Upper lobe of right lung (tissue), 1 donor: ENCODE measurements at places on chromosomes 5 and 9.

- no peak overlapping the region for H3K4me3 ChIP-seq
- DNase-seq = no peak
- no peaks in the 10 kb centered on the region for H3K27me3 ChIP-seq
- H3K4me1 ChIP-seq = peaks cover 2% of the 10 kb centered on the region
Observed at GRCh38 chr5:15717001-15717400, 217.0 kb downstream of the FBXL7 start.

- H3K4me1 ChIP-seq = no peaks in the 10 kb centered on the region
- H3K27ac ChIP-seq = no peak overlapping the region
- H3K36me3 ChIP-seq = no peaks in the 10 kb centered on the region
- no peaks in the 10 kb centered on the region for H3K27me3 ChIP-seq
- H3K4me3 ChIP-seq = no peak overlapping the region
- DNase-seq = no peak
Observed at GRCh38 chr5:69034898-69035297, 58.9 kb upstream of the SLC30A5 start.

- H3K4me1 ChIP-seq = no peaks in the 10 kb centered on the region
- H3K27ac ChIP-seq = no peak overlapping the region
- no peaks in the 10 kb centered on the region for H3K36me3 ChIP-seq
- no peak overlapping the region for H3K4me3 ChIP-seq
- no peak for DNase-seq
Observed at GRCh38 chr5:106894964-106895363, 775.8 kb downstream of the EFNA5 start.

DNA sequence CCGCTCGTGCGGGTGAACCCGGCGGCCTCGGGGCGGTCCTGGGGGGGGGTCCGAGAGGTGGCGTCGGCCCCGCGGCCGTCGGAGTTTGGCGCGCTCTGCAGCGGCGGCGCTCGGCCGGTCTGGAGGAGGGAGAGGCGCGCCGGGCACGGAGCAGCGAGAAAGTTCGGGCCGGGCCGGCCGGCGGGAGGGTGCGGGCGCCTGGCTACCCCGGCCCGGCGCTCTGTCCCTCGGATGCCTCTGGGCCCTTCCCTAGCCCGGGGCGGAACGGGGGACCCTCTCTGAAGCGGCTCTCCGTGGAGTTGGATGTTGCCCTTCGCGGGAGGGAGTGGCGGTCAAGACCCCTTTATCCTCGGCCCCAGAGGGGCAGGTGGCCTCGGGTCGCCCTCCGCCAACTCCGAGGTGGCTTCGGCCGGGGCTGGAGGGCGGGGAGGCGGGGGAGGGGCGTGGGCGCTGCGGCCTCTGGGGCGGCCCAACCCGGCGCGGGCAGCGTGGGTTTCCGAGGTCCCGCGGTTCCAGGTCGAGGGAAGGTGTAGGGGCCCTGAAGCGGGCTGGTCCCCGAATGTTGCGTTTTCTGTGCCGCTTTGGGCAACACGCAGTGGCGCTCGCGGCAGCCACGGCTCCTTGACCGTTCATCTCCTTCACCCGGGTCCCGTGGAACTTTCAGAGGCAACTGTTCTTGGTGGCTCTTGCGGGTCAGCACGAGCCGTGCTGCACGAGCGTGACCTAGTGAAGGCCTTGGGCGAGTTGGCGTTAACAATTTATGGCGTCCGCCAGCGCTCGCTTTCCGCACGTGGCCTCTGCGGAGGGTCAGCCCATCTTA is 290.5 kb downstream of the DOCK8 start:
- H3K4me1 ChIP-seq = peaks cover 20% of the 10 kb centered on the region
- H3K27ac ChIP-seq = peak overlapping the region; percentile 74
- H3K27me3 ChIP-seq = no peaks in the 10 kb centered on the region
- peak overlapping the region; percentile 74 for H3K4me3 ChIP-seq
- DNase-seq = peak; percentile 71
- H3K36me3 ChIP-seq = no peaks in the 10 kb centered on the region

DNA sequence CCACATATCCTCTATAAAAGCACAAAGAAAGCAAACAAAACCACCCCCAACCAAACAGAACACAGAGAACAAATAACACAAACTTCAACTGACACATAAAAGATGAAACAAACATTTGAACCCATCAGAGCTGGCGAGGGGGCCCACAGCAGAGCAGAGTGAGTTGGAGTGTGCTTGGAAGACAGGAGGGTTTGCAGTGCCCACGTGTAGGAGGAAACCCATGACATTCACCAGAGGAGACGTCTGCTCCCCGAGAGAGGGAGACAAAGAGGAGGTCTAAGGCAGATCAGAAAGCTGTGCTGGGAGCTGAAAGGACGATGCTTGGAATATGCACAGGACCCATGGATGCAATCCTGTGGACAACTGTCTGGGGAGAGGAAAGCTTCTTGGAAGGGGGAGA is 27.0 kb downstream of the MRPL36 start:
- no peak overlapping the region for H3K27ac ChIP-seq
- no peak overlapping the region for H3K4me3 ChIP-seq
- no peaks in the 10 kb centered on the region for H3K4me1 ChIP-seq
- DNase-seq = no peak
- H3K27me3 ChIP-seq = peaks cover 18% of the 10 kb centered on the region
- H3K36me3 ChIP-seq = no peaks in the 10 kb centered on the region
